Renal cortical epithelial cell (primary cell): ENCODE measurements at places on chromosomes 5 and 9. TPM values are rescaled to one million over a fixed set of nuclear protein-coding genes. Genes with fewer than 3 reads are reported as not detected.

ESM1 gene
- total RNA-seq: 0.05 TPM in 1 of 2 replicates, not detected in the other

- peak; percentile 83 for DNase-seq
These were observed at the start of gene NR4A3 for GRCh38 chr9:99821396-99822108. TSS of gene NR4A3 (plus strand) at chr9:99821885. CDS start at chr9:99828043, 6,158 bp downstream.

- DNase-seq: no peak
These were observed 1696.0 kb upstream of the WWC1 start for GRCh38 chr5:166595274-166595951.

- DNase-seq: no peak
These were observed 96.4 kb upstream of the ELL2 start for GRCh38 chr5:96058084-96058483.

DNA sequence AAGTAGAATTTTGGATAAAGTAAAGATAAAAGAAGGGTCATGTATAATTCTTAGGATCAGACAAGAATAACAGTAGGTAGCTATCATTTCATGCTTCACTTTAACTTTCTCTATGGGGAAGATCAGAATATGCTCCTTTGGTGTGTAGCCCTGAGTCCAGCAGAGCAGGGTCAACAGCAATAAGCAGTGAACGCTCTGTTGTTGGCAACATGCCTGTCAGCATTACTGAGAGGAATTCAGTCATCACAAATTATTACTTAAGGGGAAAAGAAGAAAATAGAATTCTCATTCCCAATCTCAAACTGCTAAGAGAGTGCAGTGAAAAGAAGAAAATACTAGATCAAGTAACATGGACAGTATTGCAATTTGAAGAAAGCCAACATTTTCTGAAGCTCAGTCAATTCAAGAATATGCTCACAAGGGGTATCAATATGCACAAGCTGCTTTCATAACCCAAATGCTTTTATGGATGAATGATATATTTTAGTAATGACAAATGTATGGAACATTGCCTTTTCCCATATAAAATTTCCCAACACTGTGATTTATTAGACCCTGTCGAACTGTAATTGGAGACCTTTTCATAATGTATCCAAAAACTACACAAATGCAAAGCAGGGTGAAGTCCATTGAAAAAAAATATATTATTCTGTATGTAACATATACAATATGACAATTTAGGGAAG lies 1359.4 kb downstream of the EFNA5 start:
- peak; percentile 13 for DNase-seq

DNA sequence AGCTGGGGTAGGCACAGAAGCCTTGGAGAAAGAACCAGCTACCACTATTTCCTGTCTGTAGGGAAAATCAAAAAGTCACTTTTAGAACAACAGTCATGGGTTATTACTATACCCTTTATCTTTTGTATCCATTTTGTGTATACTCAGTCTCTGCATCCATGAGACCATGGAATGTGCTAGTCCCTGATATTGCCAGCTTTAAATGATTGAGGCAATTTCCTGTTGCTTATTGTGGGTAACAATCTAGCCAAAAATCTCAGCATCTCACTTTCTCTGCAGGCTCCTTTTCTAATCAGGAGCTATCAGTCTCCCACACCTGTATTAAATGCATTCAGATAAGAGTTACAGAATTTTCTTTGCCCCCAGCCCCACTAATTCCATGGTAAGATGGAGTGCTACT lies 968 bp upstream of the KDM3B start:
- DNase-seq: no peak
